ENCODE measurements at places on chromosomes 6 and 20.
A peak's percentile ranks its signal among the peaks of the same experiment; 100 is the strongest.

DNA sequence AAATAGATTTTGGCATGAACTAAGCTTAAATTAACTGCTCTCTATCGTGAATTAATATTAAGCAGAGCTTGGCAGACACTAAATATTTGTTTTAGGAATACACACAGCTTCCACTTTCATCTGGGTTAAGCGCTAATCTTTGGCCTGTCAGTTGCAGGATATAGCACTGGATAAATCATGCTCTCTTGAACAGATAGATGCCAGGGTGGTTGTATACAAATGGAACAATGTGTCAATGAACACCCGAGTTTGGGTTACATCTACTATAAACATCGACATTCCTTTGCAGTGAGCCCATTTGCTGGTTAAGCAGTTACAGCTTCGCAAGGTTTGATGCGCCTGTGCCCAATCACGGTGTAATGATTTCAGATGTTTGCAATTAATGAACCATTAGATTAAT, 338.2 kb upstream of the ZFP64 start:
- no peak for DNase-seq

- DNase-seq, result peak; percentile 83
These were observed 1.2 kb upstream of the HMGA1 start for GRCh38 chr6:34235307-34236130.

GRCh38 chr6:155648301-155648700, 192.7 kb upstream of the NOX3 start:
- no peak for DNase-seq

GRCh38 chr6:6890400-6890858, 217.3 kb upstream of the RREB1 start:
- DNase-seq, result peak; percentile 88

- DNase-seq, result peak; percentile 76
These were observed 45.8 kb downstream of the AHI1 start for GRCh38 chr6:135451617-135452190.

- peak; percentile 70 for DNase-seq
These were observed 241.7 kb downstream of the ATXN1 start for GRCh38 chr6:16519265-16520242.

GRCh38 chr6:96073555-96073954, 57.8 kb downstream of the FUT9 start:
- no peak for DNase-seq

DNA sequence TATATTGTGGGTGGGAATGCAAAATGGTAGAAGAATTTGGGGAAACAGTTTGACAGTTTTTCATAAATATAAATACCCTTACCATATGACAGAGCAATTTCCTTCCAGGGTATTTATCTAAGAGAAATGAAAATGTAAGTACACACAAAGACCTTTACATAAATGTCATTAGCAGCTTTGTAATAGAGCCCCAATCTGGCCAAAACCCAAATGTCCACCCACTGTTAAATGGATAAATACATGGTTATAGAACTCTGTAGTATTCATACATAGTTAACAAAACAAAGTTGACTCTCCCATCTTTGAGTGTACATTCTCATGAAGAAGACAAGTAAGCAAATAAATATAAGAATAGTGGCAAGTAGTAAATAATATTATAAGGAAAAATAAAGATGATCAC, 514.8 kb upstream of the NOX3 start:
- no peak for DNase-seq

- DNase-seq, result no peak
These were observed 16.7 kb downstream of the COL11A2 start for GRCh38 chr6:33175436-33176069.

- DNase-seq, result no peak
These were observed 46.3 kb downstream of the MDFI start for GRCh38 chr6:41684311-41685180.

DNA sequence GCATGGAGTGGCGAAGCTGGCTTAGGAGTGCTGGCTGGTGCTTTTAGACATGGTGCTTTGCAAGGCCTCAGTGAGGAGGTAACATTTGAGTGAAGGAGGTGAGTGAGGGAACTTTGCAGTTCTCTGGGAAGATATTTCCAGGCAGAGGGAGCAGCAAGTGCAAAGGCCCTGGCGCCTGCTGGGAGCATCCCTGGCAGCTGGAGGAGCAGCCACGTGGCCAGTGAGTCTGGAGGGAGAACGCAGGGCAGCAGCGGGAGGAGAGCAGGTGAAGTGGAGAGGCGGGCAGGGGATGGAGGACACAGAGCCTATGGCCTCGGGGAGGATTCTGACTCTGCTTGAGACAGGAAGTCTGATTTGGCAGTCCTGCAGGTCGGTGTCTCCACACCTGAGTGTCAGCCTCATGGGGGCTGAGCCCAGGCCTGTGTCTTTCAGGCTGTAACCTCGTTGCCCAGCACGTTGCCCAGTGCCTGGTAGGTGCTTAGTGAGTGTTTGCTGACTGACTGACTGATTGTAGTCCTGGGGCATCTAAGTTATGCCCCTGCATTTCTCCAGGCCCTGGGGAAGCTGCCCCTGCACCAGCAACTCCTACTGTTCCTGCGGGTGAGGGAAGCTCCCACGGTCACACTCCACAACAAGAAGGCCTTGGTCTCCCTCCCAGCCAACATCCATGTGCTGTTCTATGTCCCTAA, 11.0 kb upstream of the BPIFB4 start:
- no peak for DNase-seq

- no peak for DNase-seq
These were observed 11.7 kb downstream of the LCA5 start for GRCh38 chr6:79525272-79526100.

DNA sequence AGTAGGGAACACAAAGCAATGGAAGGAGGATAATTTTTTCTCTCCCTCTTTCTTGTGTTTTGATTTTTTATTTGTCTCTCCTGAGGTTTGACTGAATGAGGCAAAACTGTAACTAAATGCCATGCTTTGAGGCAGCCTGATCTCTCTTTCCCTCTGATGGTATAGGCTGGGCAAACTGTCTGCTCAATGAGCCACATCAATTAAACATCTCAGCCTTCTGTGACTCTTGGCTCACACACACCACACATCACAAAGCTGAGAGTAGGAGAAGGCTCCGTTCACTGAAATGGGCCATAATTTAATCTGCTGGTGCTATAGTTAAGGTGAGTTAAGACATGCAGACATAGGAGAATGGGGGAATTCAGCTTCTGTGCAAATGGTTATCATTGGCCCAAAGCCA, 28.1 kb upstream of the SCGN start:
- DNase-seq, result no peak

GRCh38 chr6:146871611-146872425, 273.0 kb downstream of the ADGB start:
- DNase-seq, result no peak

DNA sequence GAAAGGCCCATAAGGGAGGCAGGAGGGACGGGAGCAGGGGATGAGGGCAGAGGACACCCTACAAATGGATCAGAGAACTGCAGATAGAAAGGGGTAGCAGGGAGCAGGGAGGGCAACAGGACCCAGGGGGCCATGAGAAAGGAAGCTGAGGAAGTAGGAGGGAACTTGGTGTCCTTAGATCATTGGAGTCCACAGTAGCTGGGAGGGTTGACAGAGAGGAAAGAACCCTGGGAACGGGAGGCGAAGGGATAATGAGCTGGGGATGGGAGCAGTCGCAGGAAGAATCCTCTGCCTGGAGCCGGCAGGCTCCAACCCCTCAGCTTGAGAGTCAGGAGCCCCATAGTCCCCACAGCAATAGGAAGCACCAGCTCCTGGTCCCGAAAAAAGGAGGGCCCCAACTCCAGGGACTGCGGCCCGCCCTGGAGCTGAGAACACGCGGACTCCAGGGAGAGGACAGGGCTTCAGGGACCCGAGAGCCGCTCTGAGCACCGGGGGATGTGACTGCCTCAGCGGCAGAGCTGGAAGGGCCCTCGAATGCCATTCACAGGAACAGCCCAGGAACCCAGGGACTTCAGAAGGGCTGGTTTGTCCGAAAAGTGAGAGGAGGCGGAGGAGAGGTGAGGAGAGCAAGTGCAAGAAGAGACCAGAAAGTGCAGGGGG, 32.7 kb downstream of the HLA-A start:
- DNase-seq, result peak; percentile 17

DNA sequence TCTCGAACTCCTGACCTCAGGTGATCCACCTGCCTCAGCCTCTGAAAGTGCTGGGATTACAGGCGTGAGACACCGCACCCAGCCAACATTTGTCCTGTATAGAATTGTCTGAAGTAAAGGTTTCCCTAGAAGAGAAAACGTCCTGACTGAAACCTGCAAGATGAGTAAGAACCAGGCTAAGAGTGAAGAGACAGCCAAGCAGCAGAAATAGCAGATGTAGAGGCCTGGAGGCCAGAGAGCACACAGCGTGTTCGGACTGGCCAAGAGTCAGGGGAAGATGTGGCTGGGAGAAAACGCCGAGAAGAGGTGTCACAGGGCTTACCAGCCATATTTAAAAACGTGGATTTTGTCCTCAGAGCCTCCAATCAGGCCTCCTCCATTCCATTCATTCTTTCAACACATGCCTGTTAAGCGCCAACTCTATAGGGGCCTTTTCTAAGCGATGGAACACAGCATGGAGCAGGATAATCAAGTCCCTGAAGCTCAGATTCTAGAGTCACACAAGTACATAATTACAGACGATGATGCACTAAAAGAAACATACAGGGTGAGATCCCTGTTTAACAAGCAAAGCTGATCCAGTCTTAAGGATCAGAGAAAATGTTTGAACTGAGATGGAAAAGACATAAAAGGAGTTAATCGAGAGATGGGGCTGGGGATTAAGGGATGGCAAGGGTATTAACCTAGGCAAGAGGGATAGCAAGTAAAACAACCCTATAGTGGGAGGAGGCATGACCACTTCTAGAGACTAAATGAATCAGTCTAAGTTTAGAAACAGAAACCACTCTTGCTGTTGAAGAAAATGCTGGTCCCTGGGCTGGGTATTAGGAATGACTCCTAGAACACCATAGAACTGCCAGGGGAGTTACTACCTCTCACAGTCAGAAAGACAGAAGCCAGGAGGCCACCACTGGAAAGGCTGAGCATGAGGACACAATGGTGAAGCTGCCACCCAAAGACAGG, 4.8 kb downstream of the ZCCHC3 start:
- DNase-seq, result no peak

All from hematopoietic multipotent progenitor cell treated with erythropoietin and hydrocortisone succinate and interleukin-3 and kit ligand, for 4 days (in vitro differentiated cells).